Lower leg skin (tissue), 4 donors: ENCODE measurements at places on chromosomes 7 and 10. TPM values are rescaled to one million over a fixed set of nuclear protein-coding genes. Genes with fewer than 3 reads are reported as not detected.

Gene OR6B1
- total RNA-seq: not detected

Gene DEPP1
- 47.3 TPM for total RNA-seq

Gene CCL24
- 2.0 TPM for total RNA-seq

Gene MOSPD3
- 22.3 TPM for total RNA-seq

Gene C10orf105
- total RNA-seq: 0.08 TPM

Gene ADARB2
- 2.1 TPM for total RNA-seq

Gene SPDYE11
- total RNA-seq: not detected

Gene ZNF425
- total RNA-seq: 5.4 TPM

Gene ZNF789
- 1.9 TPM for total RNA-seq

Gene HABP2
- not detected for total RNA-seq

Gene COBL
- total RNA-seq: 94.1 TPM

Gene DOCK4
- 8.2 TPM for total RNA-seq

Gene FAM241B
- 0.34 TPM for total RNA-seq

Gene PALD1
- 6.0 TPM for total RNA-seq

Gene NKX1-2
- total RNA-seq: 0.78 TPM

Gene TWNK
- total RNA-seq: 4.2 TPM

Gene BAZ1B
- 22.6 TPM for total RNA-seq
